ENCODE measurements at places on chromosomes 11 and 22. TPM values are rescaled to one million over a fixed set of nuclear protein-coding genes. Genes with fewer than 3 reads are reported as not detected.

Gene C11orf86
- not detected for total RNA-seq

Gene SULT4A1
- 0.47 TPM for total RNA-seq

Gene ANO5
- 0.49 TPM for total RNA-seq

Gene SLC22A9
- not detected for total RNA-seq

Gene POU2AF3
- not detected for total RNA-seq

Gene BRSK2
- not detected for total RNA-seq

Gene OR8D4
- not detected for total RNA-seq

Gene PACSIN3
- total RNA-seq = 48.3 TPM

Gene ZBTB16
- 238 TPM for total RNA-seq

Gene PNPLA3
- total RNA-seq = 7.0 TPM

- DNase-seq = no peak
Observed at GRCh38 chr11:11728386-11728785, 106.6 kb upstream of the GALNT18 start.

GRCh38 chr11:63032457-63032856 is 16.8 kb upstream of the SLC22A8 start:
- no peak for DNase-seq

- DNase-seq = no peak
Observed at GRCh38 chr11:12799334-12799835, 125.2 kb downstream of the TEAD1 start.

GRCh38 chr11:101583251-101584128 is at the start of gene TRPC6:
TSS of gene TRPC6 (minus strand) at chr11:101584007. CDS start at chr11:101583503, 504 bp downstream.
- DNase-seq = peak; percentile 58

DNA sequence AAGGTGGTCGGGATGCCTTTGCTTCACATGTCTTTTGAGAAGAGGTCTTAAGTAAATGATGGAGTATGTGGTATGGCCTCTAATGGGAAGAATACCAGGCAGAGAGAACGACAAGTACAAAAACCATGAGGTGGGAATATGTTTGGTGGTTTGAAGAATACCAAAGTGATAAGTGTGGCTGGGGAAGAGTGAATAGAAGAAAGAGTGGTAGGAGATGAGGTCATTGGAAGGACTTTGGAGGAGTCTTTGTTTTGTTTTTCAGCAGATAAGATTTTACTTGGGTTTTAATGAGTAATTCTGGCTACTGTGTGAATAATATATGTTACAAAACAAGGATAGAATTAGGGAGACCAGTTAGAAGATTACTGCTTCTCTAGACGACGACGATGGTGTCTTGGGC is 515.4 kb downstream of the RAB38 start:
- DNase-seq = no peak

DNA sequence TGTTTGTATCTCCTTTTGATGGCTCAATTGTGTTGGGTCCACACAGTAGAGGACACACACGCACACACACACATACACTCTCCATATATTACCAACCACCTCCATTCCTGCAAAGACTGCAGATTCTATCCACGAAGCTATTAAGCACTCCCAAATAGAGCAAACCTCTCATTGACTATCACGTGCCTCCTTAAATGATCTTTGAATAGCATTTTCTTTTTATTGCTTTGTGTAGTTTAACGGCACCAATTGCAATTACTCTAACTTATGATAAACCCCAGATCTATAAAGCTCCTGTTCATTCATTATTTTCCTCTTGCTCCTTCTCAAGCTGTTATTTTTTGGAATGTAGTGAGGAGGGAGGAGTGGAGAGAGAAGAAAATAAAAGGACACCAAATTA is 204.7 kb downstream of the ST3GAL4 start:
- no peak for DNase-seq

DNA sequence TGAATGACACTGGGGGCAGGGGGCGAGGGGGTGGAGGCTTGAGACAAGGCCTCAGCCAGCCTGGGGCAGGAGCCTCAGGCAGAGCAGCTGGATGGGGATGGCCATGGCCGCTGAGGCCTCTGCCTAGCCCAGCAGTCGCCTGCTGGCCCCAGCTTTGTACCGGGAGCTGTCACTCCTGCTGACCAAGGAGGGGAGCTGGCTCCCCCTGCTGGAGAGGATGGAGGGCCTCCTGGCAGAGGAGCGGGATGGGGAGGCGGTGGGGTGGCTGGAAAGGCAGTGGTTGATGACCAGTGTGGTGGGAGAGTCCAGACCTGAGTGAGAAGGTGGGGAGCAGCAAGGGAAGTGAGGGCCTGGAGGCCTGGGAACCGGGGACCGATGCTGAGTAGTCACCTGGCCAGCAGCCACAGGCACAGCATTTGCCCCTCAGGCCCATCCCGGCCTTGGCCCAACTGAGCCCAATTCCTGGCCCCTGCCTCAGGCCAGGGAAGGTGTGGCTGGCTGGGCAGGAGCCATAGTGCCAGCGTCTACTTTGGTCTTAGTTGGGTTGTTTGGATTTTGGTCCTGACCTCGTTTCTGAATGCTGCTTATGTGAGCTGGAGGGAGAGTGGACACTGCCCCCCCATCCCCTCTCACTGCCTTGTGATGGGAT is 6.0 kb upstream of the SUSD2 start:
- DNase-seq = peak; percentile 92

DNA sequence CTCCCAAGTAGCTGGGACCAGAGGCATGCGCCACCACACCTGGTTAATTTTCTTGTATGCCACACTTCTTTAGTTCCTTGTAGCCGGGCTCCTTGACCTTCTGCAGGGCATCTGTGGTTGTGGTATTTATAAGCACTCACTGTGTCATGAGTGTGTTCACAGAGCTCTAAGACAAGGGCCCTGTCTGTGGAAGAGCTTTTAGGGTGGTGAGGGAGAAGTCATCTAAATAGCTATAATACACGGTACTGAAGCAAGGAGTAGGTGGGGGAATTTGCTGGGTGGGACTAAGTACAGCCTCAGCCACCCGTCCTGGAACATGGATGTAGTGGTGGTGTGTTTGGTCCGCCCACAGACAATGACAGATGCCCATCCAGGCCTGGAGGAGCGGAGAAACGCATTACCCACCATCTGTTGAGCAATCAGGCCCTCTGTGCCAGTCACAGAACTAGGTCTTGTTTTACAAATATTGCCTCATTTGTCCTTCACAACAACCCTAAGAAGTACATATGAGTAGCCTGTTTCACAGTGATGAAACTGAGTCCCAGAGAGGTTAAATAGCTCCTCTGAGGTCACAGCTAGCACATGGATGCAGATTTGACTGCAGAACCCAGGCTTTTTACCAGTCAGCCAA is 10.1 kb downstream of the ACO2 start:
- no peak for DNase-seq

DNA sequence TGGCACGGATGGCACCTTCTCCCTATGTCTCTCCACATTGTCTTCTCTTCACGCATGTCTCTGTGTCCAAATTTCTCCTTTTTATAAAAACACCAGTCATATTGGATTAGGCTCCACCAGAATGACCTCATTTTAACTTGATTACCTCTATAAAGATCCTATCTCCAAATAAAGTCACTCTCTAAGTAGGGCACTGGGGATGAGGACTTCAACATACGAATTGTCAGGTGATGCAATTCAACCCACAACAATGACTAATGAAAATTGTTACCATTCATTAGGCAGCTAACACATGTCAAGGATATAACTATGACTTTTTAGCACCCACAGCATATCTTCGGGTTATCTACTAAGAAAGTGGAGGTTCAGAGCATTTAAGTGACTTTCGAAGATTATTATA is 55.5 kb upstream of the USP47 start:
- DNase-seq = no peak

GRCh38 chr11:23764286-23764685 is 732.6 kb upstream of the LUZP2 start:
- DNase-seq = no peak

DNA sequence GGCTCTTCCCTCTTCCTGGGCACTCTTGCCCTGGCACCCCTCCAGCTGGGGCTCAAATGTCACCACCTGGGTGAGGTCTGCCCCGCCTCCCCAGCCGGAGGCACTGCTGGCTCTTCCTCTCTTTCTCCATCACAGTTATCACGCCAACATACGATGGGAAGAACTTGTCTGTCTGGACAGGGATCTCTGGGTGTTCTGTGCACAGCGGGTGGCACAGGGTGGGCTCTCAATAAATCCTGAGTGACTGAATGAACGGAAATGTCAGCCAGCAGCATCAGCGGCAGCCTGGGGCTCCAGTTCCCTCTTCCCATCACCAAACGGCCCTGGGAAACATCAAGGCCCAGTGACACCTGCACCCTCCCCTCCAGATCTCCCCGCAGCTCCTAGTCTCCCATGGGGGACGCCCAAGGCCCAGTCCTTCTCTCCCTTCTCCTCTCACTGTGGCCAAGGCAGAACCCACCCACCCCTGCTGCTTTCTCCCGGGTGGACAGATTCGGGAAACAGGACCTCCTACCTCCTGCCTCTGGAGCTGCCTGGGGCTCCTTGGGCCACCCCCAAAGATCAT is 440 bp upstream of the SLC25A45 start:
- DNase-seq = no peak

Measured in suprapubic skin (tissue), 4 donors.